Hematopoietic multipotent progenitor cell treated with erythropoietin and hydrocortisone succinate and interleukin-3 and kit ligand, for 4 days (in vitro differentiated cells): ENCODE measurements at places on chromosomes 2 and 18.

DNA sequence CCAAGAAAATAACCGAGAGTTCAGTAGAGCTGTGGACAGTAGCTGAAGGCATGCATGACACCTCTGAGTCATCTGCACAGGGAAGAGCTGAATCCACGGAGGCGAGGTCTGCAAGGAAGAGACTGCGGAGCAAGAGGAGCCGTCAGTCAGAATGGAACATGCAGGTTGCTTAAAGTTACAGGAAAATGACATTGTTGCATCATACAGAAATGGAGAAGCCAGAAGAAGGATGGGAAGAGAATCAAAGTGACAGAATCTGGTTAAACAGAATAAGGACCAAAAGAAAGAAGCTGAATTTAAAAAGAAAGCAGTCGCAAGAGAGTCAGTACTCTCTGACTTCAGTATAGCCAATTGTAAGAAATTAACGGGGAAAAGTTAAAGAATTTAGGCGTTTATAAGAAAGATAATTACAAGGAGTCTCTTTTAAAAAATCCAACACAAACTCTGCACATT lies 533.8 kb downstream of the ADCYAP1 start:
- no peak for DNase-seq

DNA sequence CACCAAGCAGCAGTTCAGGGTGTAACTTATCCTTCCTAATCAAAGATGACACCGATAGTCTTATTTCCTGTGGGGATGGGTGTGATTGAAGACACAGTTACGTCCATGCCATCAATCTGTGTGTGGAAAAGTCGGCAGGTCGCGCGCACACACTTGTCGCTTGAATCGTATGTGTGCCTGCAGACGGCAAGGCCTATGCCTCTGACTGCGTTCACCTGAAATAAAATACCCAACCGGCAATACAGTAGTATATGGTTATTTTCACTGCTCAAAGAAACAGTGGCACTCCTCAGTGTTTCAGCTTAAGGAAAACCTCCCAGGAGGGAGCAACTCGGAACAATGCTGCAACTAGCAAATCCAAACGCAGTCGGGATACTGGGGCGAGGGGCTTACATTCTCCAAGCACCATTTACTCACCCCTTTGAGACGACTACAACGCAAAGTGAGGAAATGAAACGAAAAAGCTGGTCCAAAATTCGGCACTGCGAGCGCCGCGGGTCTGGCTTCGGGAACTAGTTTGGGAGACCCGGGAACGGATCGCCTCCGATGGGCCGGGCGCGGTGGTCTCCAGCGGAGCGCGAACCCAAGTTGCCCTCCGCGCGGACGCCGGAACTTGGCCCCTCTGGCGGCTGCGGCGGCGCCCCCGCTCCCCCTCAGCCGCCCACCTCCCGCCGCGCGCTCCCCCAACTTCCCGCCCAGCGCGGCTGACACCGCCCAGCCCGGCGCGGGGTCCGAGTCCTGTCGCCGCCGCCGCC lies 675 bp downstream of the PRKD3 start:
- DNase-seq = peak; percentile 65

DNA sequence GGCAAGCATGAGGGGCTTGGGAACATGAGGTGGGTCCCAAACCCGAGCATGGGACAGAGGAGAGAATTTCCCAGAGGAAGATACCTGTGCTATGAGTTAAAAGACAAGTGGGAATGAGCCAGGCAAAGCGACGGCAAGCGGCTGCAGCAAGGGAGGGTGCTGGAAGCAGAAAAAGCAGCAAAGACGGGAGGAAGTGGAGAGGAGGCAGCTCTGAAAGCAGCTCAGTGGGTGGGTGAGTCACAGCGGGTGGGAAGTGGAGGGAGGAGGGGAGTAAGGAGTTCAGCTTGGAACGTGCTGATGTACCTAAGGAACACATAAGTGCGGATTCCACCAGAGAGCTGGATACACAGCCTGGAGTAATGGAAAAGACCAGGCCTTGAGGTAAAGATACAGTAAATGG lies 41.4 kb downstream of the THUMPD2 start:
- DNase-seq = no peak

- DNase-seq = no peak
Observed at GRCh38 chr2:52794581-52794980, 973.0 kb upstream of the CHAC2 start.

GRCh38 chr2:152376968-152377367 lies 42.0 kb downstream of the FMNL2 start:
- peak; percentile 4 for DNase-seq

DNA sequence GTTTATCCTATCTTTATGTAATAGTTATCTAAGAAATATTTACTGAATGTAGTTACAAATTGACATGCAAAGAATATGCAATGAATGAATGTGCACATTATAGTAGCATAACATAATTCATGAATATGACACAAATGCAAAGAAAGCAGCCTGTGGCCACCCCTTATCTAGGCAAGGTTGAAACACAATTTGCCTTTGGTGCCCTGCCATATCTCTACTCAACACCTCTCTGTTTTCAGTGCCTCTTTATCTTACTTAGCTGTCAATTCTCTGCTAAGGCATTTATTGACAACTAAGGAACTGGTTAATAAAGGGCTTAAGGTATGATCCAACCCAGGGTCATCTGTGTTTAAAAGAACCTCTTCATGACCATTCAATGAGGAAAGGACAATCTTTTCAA lies 18.9 kb downstream of the REV1 start:
- DNase-seq = peak; percentile 67

DNA sequence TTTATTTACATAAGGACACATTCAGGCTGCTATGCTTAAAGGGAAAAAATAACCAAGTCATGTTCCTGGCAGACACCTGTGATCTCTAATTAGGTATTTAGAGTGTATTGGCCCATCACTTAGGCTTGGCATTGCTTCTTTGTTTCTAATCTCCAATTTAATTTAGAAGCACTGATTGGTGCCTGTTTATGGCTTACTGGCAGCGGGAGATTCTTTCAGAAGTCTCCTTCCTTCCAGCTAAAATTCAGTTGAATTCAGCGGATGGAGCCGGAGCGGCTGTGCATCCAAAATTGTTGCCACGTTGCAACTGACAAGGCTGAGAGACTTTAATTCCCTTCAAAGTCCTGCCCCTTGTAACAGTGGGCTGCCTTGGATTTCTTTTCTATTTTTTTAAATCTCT lies 66.5 kb downstream of the VWA3B start:
- no peak for DNase-seq

DNA sequence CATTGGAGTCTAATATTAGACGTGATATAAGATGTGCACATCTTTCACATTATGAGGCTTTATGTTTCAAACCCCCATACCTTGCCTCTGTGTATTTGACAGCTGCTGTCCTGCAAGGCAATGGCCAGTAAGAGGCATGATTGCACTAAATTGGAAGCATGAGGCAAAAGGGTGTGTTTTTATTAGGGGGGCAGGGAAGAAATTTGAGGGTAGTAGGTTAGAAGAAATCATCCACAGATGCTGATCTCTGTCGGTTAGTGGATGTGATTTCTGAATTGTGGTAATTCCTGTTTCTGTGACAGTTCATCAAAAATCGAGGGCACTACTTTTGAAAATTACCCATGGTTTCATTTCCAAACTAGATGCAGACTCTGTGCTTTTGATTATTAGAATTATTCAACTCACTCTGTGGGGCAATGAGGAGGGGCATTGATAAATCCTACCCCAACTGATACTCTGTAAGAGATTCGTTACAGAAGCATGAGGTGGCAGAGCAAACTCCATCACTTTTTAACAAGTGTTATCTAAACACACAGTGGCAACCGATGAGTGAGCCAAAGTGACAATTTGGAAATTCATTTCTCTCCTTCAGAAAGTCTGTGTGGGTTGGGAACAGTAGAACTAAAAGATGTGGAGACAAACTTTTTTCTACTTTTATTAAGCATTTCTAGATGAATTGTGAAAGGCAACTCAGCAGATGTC lies 453.0 kb downstream of the ARHGAP15 start:
- DNase-seq = peak; percentile 13

GRCh38 chr2:12619975-12620374 lies 96.8 kb upstream of the TRIB2 start:
- DNase-seq = peak; percentile 33

DNA sequence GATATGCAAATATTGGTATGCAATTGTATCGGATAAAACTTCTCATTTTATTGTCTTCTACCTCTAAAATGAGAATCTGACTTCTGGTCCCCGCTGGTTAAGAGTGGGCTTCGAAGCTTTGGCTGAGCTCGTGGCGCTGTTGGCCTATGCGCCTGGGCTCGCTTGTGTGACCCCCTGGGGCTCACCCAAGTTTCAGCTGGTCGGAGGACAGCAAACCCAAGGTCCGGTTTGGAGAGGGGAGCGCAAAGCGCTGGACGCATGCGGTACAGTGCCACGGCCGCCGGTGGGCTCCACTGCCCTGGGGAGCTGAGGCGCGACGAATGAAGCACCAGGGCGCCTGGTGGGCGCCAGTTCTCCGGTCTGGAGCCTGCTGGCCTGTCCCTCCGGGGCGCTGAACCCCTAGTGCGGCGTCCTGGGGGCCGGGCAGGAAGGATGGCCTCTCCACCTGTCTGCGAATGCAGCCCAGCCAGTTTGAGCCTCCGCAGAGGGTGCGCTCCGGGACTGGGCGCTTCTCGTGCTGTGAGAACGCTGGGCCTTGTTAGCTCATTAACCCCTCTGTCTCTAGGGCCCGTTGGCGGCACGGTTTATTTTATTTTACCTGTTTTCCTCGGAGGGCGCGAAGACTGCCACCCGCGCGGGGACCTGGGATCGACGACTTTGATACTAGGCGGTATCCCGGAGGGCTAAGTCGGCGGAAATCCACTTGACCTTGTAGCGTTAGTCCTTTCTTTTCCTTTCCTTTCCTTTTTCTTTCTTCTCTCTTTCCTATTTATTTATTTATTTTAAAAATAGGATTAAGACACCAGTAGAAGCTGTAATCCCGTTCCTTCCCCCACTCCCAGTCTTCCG lies 10.4 kb downstream of the MEIS1 start:
- DNase-seq = peak; percentile 75

DNA sequence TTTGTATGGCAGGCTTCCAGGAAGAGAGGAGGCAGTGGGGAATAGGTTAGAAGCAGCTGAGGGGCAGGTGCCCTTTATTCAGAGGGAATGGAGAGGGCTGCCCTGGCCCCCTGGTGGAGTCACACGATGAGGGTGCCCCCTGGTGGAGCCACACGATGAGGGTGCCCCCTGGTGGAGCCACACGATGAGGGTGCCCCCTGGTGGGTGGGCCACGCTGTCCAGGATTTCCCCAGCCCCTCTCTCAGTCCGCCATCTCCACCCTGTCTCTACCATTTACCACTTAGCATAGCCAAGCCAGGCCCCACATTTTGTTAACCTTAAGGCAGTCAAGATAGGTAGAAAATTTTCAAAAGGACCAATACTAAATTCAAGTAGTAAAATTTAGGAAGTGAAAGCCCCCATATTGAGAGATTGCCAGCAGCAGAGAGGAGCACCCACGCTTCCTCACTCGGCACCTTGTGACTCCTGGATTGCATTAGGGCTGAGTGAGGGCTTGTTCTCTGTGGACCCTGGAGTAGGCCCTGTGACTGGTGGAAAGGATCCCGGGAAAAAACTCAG lies 10.4 kb upstream of the FAM228A start:
- DNase-seq = peak; percentile 66

DNA sequence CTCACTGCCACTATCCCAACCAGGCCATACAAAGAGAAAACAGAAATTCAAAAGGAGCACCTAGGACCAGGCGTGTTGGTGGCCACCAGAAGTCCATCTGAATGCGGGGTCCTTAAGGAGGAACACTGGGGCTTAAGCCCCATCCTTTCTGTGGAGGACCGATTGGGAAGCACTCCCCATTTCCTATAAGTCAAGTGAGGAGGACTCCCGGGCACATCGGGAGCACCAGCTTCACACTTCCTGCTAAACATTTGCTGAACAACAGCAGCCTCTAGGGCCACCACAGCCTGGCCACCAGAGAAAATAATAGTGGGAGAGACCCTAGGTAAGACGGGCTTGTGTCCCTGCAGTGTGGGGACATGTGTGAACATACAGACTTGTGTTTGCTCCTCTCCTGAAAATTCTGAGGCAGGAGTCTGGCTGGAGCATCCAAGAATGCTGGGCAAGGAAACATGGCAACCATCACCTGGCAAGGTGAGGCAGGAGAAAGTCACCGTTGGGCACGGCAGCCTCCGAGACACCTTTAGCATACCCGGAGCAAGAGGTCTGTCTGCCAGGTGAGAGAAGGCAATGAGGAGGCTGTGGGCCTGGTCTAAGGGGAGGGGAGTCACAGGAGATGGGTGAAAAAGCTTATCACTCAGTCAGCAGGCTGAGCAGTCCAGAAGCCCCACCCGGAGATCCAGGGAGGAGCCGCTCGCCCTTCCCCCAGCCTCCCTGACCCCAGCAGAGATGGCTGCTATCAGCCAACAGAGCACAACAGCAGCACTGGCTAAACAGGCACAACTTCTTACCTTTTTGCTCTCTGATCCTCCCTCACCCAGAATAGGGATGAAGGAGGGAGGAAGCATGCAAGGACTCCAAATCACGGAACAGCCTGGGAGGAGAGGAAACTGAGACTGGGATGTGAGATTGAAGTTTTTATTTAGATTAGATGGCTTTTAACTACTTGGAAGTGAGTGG lies 282.3 kb downstream of the EIPR1 start:
- DNase-seq = peak; percentile 72

- DNase-seq = peak; percentile 70
Observed at GRCh38 chr2:135744760-135745314, 3.2 kb downstream of the UBXN4 start.

- DNase-seq = no peak
Observed at GRCh38 chr2:22027345-22028005, 903.7 kb downstream of the TDRD15 start.

- DNase-seq = no peak
Observed at GRCh38 chr18:50909261-50909660, 30.3 kb downstream of the ME2 start.

GRCh38 chr2:176284461-176285049 lies 15.3 kb downstream of the MTX2 start:
- DNase-seq = no peak

DNA sequence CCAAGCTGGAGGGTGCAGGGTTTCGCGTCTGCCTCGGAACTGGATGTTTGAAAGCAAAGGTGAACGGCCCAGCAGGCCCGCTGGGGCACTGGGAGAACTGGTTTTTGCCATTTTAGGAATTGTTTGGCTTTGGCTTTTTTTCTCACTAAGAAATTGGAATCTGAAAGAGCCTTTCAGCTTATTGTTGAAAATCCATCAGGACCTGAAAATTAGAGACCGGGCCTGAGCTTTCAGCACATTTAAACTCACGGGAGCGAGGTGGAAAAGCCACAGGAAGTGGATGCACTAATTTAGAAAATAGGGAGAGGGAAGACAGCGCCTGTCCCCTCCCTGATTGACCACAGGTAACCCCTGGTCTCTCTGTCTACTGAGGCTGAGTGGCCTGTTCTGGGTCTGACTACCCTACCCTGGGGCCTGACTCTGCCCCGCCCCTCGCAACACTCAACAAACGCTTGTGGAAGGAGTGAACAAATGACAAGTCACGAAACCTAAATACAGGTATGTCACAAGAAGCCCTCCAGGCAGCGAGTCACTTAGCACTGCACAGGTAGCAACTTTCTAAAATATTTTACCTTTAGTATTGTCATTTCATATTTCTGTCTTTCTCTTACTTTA lies 100.3 kb upstream of the MBOAT2 start:
- DNase-seq = no peak
